Lung (tissue), 17 donors: ENCODE measurements at places on chromosomes 3 and 15. TPM values are rescaled to one million over a fixed set of nuclear protein-coding genes. Genes with fewer than 3 reads are reported as not detected.
A peak's percentile ranks its signal among the peaks of the same experiment; 100 is the strongest.

- no peak for DNase-seq
Observed at GRCh38 chr3:12476238-12476897, 7.9 kb upstream of the TSEN2 start.

GRCh38 chr3:12780751-12781150, 15.7 kb upstream of the CAND2 start:
- no peak for DNase-seq

DNA sequence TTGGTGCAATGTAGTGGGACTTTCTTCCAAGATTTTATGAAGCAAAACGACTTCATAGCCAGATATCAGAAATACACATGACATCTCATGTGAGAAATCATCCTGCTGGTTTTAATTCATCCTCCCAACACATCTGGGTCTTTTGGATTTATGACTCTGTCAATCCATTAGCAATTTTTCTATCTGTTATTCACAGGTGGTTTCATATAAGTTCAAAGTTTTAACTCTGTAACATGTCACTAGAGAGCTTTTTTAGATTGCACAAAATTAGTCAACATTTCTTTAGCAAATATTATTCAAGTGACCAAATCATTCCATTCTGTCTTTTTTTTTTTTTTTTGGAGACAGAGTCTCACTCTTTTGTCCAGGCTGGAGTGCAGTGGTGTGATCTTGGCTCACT, 30.4 kb downstream of the SQOR start:
- DNase-seq, result no peak

GRCh38 chr15:62112081-62112480, 45.3 kb downstream of the C2CD4A start:
- no peak for DNase-seq

GRCh38 chr3:64238971-64239667, 13.9 kb upstream of the PRICKLE2 start:
- peak; percentile 94 for DNase-seq

DNA sequence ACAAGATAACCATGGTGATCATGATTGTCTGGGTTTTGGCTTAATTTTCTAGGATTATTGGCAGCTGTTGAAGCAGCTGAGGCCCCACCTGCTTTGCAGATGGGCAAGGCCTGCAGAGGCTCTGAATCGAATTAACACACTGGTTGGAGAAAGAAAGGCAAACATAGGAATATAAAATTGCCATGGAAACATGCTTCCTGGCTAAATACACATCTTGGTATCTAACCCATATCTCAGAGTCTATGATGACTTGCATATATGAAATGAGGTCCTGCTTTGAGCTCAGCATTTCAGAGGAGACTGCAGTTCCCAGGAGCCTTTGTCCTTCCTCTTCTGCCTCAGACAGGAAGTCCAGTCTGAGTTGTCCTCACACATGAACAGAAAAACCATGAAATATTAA, 24.3 kb upstream of the SV2B start:
- no peak for DNase-seq

- no peak for DNase-seq
Observed at GRCh38 chr3:113136544-113136943, 74.8 kb upstream of the BOC start.

GRCh38 chr3:192831111-192831644, 86.5 kb downstream of the MB21D2 start:
- no peak for DNase-seq

GRCh38 chr15:100732211-100733055, 130.0 kb downstream of the ASB7 start:
- DNase-seq, result no peak

GRCh38 chr15:60254416-60254815, 143.4 kb downstream of the ANXA2 start:
- no peak for DNase-seq

DNA sequence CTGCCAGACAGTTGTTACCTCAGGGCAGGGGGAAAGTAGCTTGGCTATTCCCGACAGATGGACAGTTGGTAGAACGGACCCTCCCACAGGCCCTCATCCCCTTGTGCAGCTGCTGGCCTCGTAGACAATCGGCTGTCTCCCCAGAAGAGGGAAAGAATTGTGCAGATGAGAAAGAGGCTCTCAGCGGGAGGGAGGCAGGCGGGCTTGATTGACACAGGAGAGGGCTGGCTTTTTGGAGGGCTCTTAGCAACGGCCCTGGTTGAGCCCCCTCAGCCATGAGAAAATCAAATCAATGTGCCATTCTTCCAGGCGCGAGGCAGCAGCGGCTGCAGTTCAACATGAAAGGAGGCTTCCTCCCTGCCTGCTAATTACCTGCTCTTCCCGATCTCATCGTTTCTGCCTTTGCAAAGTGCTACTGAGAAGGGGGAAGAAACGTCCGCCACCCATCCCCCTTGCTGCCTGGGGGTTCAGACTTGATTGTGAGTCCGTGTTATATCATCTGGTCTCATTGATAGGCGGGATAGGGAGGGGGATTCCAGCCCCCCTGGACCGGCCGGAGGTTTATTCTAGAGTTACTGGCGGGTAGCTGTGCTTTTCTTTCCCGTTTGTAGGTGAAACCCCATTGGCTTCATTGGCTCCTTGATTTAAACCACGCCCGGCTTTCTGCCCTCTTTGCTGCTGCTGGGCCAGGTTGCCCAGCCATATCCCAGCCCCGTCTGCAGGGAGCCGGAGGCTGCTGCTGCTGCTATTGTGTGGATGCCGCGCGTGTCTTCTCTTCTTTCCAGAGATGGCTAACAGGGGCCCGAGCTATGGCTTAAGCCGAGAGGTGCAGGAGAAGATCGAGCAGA, at the start of gene TAGLN3:
Gene TAGLN3 (plus strand): TSS at position 287 of the 848 bp plus-strand sequence. CDS start 501 bp downstream, at position 788.
- peak; percentile 50 for DNase-seq

GRCh38 chr3:53940623-53941022, 49.0 kb upstream of the SELENOK start:
- DNase-seq, result no peak

DNA sequence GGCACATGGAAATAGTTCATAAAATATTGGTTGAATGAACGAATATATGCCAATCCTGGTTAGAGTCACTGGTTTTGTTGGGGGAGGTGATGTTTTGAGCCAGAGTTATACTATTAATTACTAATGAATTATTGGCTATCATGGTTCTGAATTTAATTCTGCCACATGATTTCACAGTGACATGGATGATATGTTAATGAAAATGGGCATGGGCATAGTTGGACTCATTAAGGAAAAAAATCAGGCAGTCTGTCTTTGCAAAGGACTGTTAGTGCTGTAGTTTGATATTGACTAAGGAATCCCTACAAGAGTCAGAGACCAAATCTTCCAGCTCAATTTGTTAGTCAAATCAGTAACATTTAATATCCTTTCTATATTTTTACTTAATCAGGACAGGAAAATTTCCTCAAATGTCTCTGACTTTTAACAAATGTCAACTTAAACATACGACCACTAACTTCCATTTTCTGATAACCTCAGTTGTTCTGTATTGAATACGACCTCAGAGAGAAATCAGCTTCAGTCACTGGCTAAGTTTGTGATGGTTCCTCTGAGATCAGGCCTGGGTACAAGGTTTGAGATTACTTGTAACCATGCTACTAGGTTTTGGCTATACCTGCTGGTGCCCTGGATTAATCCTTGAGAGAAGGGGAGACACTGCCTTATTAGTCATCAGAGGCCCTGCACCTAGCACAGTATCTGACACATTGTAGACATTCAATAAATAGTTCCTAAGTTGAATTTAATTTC, 13.3 kb downstream of the NFKBIZ start:
- no peak for DNase-seq

DNA sequence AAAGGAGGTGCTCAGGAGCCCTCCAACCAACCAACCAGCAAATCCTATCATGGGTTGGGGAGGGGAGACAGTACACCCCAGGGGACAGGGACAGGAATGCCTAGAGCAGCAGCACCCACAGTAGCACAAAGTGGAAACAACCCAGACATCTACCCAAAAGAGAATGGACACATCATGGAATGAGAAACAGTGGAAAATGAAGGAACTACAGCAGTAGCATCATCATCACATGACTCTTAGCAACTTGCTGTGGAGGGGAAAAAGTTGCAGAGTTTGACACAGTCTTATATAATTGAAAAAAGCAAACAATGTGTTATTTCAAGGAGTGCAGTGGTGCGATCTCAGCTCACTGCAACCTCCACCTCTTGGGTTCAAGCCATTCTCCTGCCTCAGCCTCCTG, 11.0 kb downstream of the C3orf22 start:
- DNase-seq, result no peak

GRCh38 chr3:123357275-123357674, 91.6 kb downstream of the ADCY5 start:
- DNase-seq, result no peak

DNA sequence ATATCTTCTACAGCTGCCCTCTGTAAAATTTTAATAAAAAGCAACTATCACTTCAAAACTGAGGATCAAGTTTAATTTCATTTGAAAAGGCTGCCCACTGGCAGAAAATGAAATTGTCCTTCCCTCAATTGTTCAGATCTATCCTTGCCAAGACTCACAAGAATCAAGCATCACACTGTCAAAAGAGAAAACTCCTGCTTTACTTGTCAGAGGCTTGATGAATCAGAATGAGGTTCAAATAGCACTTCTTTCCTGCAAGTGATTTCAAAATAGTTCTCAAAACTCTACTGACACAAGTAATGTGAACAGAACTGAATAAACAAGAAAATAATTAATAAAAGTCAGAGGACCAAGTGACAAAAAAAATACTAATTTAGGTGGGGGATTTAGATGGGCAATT, 70.6 kb downstream of the GOLIM4 start:
- no peak for DNase-seq

DNA sequence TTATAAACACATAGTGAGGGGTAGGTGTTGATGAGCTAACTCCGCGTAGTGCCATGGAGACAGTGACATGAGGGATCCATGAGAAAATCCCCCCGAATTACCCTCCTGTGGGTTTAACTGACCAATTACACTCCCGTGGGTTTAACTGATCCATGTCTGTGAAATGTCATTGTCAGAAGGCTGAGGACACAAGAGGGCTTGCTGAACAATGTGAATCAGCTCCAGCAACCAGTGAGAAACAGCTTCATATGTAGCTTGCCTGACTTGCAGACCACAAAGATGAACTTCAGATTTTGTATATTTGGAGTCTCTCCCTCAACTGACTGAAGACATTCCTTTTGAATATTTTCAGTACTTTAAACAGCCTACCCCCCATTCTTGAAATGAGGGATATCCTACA, 144.9 kb downstream of the FBN1 start:
- no peak for DNase-seq

DNA sequence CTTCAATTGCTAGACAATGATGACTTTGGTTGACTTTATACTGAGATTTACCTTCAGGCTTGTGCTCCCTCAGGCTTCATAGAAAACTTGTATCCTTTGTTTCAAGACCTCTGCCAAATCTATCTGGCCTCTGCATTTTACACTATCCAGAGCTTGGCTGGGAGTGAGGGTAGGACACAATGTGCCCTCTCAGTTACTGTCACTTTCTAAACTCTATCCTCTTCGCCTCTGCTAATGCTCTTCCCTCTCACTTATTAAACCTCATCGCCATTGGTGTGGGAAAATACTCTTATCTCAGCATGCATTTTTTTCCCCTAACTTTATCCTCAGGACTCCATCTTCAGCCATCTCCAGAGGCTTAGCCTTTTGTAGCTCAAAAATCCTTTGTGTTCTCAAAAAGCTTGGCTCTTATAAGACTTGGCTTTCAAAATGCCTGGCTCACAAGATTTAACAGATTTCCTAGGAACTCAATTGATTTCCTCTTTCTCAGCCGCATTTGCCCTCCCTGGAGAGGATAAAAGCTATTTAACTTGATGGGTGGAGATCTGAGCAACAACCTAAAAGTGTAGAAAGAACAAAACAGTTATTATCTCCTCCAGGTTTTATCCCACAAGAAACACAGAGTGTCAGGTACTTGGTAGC, 28.3 kb downstream of the SUCNR1 start:
- no peak for DNase-seq

DNA sequence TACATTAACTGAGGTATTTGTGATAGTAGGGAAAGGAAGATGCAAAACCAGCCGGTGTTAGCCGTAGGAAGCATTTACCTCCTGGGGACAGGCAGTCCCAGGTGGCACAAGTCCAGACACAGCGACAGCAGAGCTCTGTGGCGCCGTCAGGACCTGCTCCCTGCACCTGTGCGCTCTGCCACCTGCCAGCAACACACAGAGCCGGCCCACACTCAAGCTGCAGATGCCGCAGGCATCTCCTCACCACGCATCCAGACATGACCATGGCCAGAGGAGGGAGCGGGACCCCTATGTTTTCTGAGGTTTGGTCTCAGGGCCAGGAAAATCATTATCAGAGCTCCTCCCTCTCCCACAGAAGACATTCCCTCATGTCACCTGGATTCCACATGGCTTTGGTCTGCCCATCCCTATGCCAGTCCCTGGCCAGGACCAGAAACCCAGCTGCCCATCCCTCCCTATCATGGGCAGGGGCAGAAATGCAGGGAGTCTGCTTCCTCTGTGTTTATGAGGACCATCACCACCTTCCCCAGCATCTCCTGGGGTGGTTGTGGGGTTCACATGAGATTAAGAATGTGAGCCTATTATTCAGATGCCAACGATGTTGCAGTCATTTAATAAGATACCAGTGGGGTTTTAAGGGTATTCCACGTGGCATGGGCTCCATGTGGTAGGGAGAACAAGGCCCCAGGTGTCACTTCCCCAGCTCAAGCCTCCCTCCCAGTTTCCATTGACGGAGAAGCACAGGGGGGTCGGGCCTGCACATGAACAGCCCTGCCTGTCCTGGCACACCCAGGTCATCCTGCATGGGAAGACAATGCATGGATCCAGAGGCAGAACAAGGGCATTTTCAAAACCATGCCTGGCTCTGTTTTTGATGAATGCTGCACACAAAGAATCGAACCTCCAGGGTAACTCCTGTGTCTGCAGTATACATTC, 251.1 kb downstream of the OCA2 start:
- DNase-seq, result no peak

Gene CPLX3
- 0.13 TPM for polyA plus RNA-seq

Gene PTX3
- 626 TPM for polyA plus RNA-seq

Gene ZBTB47
- 19.6 TPM for polyA plus RNA-seq

Gene GOLGA6L4
- polyA plus RNA-seq, result 10.0 TPM

Gene ABHD10
- polyA plus RNA-seq, result 10.6 TPM

Gene SLC6A11
- polyA plus RNA-seq, result not detected

Gene NLGN1
- 0.24 TPM for polyA plus RNA-seq

Gene GRM7
- polyA plus RNA-seq, result 0.35 TPM
